WTC11 (cell line): ENCODE measurements at places on chromosomes 2 and 18.

DNA sequence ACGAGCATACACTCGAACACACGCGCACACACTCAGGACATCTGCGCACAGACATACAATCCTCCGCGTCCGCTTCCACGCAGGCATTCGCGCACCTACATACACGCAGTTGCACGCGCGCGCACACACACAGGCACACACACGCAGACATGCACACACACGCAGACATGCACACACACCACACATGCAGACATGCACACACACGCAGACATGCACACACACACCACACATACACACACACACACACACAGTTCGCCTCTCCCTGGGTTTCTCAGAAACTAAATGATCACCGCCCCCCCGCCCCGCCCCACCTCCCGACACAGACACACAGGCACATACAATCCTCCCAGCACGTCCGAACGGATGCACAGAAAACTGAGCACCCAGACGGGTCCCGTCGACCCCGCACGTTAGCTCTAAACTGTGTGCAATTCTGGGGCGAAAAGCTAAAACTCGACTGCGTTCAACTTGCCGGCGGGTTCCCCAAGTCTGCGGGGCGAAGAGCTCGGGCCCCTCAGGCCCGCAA lies 1.0 kb downstream of the EPHA4 start:
- H3K4me1 ChIP-seq: peaks cover 54% of the 10 kb centered on the region
- no peak for DNase-seq
- H3K27ac ChIP-seq: no peak overlapping the region
- no peaks in the 10 kb centered on the region for H3K36me3 ChIP-seq

GRCh38 chr18:5969989-5970403 lies 74.7 kb upstream of the TMEM200C start:
- H3K27ac ChIP-seq: no peak overlapping the region
- no peak for DNase-seq
- H3K36me3 ChIP-seq: no peaks in the 10 kb centered on the region
- peaks cover 40% of the 10 kb centered on the region for H3K4me1 ChIP-seq

DNA sequence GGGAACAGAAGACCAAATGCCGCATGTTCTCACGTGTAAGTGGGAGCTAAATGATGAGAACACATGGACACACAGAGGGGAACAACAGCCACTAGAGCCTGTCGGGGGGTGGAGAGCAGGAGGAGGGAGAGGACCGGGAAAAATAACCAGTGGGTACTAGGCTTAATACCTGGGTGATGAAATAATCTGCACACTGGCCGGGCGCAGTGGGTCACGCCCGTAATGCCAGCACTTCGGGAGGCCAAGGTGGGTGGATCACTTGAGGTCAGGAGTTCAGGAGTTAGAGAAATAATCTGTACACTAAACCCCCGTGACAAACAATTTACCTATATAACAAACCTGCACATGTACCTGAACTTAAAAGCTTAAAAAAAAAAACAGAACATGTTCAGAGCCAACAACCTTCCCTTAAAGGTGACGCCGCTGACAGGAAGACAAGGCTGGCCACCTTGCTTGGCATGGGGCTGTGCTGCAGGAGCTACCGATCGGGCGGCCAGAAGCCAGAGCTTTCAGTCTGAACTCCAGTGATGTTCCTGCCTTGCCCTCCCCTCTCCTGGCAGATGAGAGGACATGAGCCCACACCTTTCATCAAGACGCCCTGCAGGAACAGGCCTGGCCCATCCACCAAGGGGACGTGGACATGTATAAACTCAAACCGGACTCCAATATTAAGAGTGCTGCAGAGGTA lies 11.2 kb downstream of the SLC66A2 start:
- H3K27ac ChIP-seq: no peak overlapping the region
- no peaks in the 10 kb centered on the region; the same call in 1 of the 2 replicates for H3K27me3 ChIP-seq
- no peak overlapping the region for H3K4me3 ChIP-seq
- peaks cover 5% of the 10 kb centered on the region; the same call in 1 of the 2 replicates for H3K36me3 ChIP-seq
- peak; percentile 5 for DNase-seq

DNA sequence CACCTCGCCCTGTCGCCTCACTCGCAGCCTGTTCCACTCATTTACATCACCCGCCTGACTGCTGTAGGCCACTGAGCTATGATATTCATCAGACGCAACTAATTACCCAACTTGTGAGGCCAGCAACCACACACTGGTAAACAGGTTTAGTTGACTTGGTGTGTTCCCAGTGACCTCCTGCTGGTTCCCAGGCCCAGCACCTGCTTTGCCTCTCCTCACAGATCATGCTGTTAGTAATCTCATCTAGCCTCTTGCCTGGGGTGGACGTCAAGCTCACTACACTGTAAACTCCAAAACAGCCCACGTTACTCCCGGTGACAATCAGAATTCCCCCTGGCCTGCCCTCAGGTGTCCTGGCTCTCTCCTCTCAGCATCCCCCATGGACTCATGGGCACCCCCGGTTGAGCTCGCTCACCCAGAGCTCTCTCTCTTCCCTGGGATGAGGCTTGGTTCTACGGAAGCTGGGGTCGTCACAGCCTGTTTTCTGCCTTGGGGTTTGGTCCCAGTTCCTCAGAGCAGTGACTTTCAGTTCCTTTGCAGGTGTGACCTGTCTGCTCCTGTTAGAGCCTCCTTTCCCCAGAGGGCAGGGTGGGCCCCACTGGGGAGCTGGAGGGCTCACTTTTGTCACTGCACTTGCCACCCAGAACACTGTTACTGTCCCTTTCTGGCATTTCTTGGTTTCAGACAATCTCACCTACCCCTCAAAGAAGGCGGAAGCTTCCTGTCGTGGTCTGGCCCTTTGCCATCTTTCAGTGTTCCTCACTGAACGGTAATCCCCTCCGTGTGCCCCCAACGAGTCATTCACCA lies 40.3 kb downstream of the INPP5D start:
- no peaks in the 10 kb centered on the region for H3K36me3 ChIP-seq
- H3K4me1 ChIP-seq: peaks cover 3% of the 10 kb centered on the region
- no peak overlapping the region for H3K4me3 ChIP-seq

DNA sequence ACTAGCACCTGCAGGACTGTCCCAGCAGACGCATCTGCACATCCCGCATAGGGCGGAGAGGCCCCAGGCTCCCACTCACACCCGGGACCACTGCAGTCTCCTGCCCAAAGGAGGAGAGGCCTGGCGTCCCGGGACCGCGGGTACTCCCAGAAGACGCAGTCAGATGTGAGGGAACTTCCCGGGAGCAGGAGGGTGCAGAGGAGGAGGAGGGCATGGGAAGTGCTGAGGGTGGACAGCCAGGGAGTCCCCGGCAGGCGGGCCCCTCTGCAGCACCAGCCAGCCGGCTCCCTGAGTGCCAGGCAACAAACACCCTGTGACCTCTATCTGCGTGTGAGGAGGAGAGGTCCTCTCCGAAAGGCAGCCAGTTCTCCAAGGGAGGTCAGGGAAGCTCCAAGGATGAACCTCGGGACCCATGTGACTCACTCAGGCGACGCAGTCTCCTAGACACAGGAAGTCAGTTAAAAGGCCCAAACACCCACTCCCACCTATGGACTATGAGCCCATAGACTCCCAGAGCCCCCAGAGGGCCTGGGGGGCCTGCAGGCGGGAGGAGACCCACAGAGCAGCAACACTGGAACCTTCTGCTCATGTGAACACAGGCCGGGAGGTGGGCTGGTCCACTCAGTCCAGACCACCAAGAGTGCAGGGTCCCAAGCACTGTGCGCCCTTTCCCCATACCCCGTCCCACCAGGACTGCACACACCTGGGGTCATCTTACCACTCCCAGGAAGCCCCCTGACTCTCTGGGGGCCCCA lies 4.2 kb downstream of the PXDN start:
- peaks cover 2% of the 10 kb centered on the region for H3K27me3 ChIP-seq
- peaks cover 33% of the 10 kb centered on the region for H3K4me1 ChIP-seq
- no peak for DNase-seq
- H3K27ac ChIP-seq: no peak overlapping the region
